ENCODE measurements at places on chromosomes 3 and 15. TPM values are rescaled to one million over a fixed set of nuclear protein-coding genes. Genes with fewer than 3 reads are reported as not detected.

DNA sequence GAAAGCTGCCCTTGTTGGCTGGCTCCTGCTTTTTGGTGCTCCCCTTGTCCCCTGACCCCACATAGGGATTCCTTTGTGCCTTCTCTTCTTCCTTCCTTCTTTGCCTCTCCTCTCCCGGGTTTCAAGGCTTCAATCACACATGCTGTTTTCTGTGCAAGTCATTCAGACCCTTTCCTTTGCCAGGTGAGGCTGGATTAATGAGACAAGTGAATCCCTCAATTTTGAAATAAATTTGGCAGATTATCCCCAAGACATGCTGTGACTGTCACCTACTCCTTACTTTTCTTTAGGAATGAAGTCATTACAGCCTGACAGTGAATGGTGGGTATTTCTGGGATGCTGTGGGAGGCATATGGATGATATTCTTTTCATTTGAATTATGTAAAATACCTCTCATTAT lies 259.0 kb upstream of the RGMA start:
- DNase-seq: no peak

DNA sequence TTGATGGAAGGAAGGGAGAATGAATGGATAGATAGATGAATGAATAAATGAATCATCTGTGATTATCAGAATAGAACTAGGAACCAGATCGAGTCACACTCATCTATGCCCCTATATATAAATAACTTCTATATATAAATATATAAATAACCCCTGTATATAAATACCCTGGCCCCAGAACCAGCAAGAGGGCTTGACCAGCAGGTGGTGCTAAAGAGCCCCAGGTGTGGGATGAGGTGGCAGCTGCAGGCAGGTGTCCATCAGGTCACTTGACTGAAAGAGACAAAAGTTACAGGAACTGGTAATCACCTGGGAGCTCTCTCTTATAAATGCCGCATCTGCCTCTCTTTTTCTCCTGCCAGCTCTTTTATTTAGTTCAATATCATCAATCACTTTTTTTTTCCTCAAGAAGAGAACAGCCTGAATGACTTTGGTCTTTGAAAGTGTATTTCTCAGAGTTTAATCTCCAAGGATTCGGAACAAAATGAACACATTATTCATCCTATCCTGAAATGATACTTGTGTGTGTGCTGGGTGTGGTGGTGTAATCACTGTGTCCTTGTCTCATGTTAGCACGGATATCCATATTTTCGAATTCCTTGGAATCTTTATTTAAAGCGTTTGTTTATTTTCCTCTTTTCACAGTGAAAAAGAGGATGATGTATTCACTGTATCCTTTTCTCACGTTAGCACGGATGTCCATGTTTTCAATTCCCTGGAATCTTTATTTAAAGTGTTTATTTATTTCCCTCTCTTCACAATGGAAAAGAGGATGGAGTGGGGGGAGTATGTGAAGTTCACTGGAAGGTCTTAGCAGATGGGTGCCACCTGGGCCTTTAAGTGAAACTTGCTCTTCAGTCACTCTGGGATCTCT lies 35.4 kb upstream of the ATG7 start:
- DNase-seq: peak; percentile 14

DNA sequence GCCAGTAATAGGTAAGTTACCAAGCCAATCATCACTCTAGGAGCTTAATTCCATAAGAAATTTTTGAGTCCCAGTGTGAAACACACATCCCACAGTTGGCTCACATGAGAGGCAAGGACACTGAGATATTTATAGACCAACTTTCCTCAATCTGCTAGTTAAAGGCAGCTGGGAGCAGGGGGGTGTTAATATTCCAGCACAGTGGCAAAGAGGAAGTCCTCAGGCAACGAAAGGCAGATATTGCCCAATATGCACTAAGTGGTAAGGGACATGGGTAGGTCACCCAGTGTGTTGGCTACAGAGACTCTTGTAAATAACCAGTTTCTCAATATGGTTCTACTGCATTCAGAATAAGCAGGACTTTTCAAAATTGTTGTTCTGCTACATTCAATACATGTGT lies 61.0 kb downstream of the TOP2B start:
- peak; percentile 19 for DNase-seq

DNA sequence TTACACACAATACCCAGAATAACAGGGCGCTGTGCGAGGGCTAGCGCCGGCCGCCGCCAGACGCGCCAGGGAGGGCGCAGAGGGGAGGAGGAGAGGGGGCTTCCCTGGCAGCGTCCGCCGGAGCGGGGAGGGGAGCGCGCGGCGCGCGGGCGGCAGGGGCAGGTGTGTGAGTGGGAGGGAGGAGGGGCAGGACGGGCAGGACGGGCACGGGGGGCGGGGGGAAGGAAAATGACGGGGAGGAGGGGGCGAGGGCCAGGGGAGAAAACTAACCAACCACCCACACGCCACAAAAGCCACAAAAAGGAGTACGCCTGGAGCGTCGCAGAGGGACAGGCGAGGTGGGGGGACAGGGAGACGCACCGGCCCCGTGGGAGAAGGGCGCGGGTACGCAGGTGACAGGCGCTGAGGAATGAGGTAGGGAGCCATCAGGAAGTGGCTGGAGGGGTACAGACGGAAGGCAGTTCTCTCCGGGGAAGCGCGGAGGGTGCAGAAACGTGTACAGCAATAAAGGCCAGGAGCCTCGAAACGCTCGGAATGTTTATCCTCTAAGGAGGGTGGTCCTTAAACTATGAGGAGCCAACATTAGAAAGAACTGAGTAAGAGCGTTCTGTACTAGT lies 610 bp upstream of the SATB1 start:
- peak; percentile 58 for DNase-seq

DNA sequence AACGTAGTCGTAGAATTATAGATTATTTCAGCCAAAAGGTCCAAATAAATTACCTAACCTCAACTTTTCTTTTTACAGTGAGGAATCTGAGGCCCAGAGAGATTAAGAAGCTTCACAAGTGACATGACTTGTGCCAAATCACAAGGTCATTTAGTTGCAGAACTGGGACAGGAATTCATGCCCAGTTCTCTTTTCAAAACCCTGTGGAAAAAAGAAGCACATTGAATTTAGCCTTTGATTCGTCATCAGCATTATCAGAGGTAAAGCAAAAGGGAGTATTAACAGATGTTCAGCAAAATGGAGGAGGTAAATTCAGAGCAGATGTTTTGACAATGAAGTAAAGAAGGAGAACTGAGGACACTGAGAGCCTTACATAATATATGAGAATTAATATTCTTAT lies 4.5 kb downstream of the SERPINI2 start:
- no peak for DNase-seq

DNA sequence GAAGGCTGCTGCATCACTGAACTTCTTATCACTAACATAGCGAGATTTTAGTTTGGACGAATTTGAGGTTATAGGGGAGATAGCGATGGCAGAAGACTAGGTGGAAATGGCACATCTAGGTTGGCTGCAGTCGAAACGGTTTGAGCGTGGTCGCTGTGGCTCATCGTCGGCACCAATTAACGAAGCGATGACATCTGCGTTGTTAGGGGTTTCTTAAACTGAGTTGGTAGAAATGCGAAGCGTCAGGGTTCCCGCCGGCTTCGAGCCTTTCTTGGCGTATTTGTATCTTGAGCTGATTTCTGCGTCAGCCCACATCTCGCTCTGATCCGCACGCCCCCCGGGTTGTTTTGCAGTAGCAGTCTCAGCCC lies 319 bp downstream of the LNP1 start:
- peak; percentile 65 for DNase-seq

- DNase-seq: no peak
These were observed 657.5 kb upstream of the DPPA4 start for GRCh38 chr3:109994853-109995252.

DNA sequence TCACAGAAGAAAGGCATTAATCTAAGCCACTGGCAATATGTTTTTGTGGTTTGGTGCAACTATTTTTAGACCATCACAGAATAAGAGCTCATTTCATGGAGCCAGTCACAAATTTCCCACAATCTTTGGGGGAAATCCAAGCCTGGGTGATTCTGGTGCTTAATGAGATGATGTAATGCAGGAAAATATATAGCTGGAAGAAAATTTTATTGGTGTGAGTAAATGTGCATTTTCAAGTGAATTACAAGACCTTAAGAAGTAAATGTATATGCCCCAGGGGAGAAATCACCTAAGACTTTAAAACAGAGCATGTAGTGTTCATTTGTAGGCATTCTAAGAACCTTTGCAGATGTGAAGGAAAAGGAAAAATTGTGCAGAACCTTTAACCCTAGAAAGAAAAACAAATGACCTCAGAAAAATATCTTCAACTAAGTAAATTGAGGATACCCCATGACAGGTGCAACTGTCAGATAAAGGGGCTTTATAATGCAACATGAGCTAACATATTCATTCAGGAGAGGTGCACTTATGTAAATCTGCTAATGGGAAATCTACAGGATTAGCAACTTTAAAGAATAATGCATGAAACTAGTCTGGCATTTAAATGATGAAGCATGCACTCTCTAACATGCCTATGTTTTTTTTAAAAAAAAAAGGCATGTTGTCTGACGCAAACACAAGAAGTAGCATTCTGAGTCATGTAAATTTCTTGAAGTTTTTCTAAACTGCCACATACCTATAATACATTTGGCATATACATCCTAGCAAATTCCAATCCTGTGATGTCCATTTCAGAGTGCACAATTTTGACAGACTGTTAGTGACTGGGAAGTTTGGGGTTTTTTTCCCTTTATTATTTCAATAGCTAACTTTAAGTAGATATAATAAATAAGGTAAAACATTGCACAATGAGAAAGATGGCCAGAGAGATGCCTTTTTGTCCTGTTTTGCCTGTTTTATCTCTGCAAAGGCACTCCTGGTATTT lies 105.1 kb downstream of the MEX3B start:
- no peak for DNase-seq

- DNase-seq: no peak
These were observed 15.9 kb upstream of the FOXP1 start for GRCh38 chr3:71599416-71599815.

FEZF2 gene
- total RNA-seq: not detected

FAM81A gene
- not detected for total RNA-seq

RAD18 gene
- total RNA-seq: 29.5 TPM

All from G401 (cell line).